Liver (tissue), 10 donors: ENCODE measurements at places on chromosomes 4 and X. TPM values are rescaled to one million over a fixed set of nuclear protein-coding genes. Genes with fewer than 3 reads are reported as not detected.

- peak; percentile 44 for DNase-seq
Observed at GRCh38 chr4:147683188-147683591, 773 bp downstream of the PRMT9 start.

GRCh38 chr4:51907006-51907669 is 64.2 kb downstream of the DCUN1D4 start:
- DNase-seq, result no peak

DNA sequence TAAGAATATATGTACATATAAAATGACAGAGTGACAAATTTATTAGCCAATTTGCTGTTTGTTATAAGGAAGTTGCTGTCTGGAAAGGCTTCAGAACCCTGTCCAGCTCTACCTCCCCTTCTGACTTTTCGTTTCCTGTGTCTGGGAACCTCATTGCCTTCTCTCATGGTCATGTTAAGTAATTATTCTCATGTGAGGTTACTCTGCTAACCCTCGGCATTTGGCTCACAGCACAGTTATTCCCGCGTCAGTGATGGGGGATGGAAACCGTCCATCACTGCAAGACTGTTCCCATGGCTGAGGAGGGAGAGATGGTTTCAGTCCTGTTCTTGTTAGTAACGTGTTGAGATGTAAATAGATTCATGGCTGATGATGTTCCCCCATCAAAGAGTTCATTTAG is 11.9 kb downstream of the EDNRA start:
- DNase-seq, result no peak

- no peak for DNase-seq
Observed at GRCh38 chr4:171397175-171397574, 416.0 kb upstream of the GALNTL6 start.

GRCh38 chrX:12497832-12498591 is 293.2 kb upstream of the PRPS2 start:
- no peak for DNase-seq

- peak; percentile 47 for DNase-seq
Observed at GRCh38 chr4:40662962-40663604, 33.4 kb upstream of the RBM47 start.

DNA sequence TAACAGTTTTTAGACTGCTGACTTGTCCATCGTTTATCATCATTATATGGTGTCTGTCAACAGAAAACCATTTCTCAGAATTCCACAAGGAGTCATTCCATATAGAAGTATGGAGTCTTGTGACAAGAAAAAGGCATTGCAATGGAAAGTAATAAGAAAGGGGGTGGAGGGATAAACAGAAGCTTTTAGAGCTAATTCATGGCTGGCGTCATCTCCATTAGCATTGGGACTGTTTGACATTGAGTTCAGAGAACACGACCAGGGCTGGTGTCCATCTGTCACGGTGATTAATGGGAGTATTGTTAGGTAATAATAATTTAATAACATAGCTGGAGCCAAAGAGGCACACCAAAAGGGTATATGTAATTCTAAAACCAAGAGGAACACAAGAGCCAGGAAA is 101.9 kb upstream of the SFRP2 start:
- no peak for DNase-seq

DNA sequence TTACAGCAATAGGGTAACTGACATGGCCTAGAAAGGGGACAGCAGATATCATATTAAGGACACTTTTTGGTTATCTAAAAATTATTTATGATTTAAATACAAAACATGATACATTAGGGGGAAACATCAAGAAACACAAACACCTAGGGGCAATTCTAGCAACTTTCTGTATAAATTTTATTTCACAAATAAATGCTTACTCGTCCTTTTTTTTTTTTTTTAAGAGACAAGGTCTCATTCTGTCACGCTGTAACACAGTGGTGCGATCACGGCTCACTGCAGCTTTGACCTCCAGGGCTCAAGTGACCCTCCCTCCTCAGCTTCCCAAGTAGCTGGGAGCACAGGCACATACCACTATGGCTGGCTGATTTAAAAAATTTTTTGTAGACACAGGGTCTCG is 151.8 kb upstream of the BCOR start:
- DNase-seq, result no peak

- no peak for DNase-seq
Observed at GRCh38 chr4:90528551-90528950, 401.4 kb downstream of the CCSER1 start.

- DNase-seq, result no peak
Observed at GRCh38 chrX:31252133-31252532, 180.3 kb upstream of the FTHL17 start.

DNA sequence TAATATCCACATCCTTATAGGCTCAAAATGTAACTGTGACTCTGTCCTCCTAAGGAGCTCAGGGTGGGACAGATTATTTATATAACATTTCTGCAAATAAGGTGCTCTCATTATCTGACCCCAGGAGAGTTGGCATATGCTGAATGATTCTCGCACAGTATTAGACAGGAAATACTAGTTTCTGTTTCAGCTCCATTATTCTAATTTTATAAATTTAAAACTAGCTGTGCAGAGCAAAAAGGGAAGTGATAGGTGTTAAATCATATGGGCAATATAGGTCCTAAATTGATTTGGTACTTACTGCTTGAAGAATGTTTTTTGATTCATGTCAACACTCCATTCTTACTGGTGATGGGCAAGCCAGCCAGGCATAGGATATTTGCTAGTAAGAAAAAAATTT is 141.5 kb downstream of the GLRA2 start:
- no peak for DNase-seq

GRCh38 chr4:155929833-155930232 is 23.8 kb downstream of the CTSO start:
- no peak for DNase-seq

DNA sequence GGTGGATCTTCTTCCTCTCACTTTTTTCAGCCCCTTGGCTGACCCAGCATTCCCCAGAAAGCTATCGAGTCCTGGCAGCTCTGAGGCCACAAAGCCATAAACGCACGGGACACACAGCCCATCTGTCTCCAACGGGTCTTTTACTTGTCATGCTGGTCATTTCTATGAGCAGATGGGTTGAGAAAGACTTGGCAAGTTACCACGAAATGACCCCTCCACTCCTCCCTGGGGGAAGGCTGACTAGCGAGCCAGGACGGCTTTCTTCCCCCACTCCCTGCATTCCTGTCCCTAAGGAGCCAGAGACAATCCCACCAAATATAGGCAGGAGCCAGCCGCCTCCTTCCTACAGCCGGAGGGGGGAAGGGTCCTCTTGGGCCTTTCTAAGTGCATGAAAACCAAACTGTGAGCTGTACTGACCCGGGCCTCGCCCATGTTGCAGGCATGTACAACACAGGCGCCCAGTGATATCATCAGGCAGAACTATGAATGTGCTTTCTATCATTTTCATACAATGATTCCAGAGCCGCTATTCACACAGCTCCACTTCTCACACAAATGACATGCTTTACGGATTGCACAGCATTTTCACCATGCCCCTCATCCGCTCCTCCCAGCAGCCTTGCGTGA is 28.6 kb downstream of the AFAP1 start:
- DNase-seq, result no peak

DNA sequence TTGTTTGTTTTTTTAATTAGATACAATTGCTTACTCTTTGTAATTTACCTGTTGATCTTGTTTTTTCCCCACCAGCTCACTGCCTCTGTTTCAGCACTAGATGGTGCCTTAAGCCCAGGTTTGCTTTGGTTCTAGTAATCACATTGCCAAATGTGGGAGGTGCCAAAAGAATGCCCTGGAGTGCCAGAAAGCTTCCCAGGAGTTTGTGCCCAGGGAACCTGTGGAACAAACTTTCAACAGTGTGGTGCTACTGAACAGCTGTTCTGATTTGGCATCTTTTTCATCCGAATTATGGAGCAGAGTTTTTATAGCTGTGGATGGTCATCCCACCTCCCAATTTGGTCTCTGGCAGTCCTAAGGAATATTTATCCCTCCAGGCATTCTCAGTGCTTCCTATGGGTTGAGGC is 1000.7 kb downstream of the STIM2 start:
- no peak for DNase-seq

- no peak for DNase-seq
Observed at GRCh38 chrX:118355225-118355920, 9.5 kb downstream of the WDR44 start.

DNA sequence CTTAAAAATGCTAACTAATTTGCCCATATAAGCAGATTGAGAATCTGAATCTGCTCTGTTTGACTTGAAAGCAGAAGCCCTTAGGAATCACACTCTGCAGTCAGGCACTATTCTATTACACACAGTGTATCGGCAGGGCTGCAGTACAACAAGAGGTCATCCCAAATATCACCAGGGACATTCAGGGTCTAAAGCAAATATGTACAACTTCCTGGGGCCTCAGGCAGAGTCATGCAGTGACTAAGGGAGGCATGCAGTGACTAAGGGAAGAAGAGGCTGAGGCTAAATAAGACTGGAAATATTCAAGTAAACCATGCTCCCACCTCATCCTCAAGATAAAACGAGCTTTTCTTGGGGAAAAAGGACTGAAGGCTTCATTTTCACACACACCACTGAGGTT is 20.9 kb downstream of the MAPK10 start:
- DNase-seq, result no peak

- DNase-seq, result no peak
Observed at GRCh38 chr4:15945516-15945915, 7.0 kb upstream of the FGFBP1 start.

- no peak for DNase-seq
Observed at GRCh38 chr4:132227151-132227856, 921.8 kb upstream of the PCDH10 start.

- no peak for DNase-seq
Observed at GRCh38 chr4:164440199-164440598, 313.7 kb upstream of the SMIM31 start.

- DNase-seq, result no peak
Observed at GRCh38 chr4:177519481-177520260, 77.4 kb upstream of the AGA start.

GRCh38 chrX:13265111-13265510 is 54.7 kb downstream of the ATXN3L start:
- DNase-seq, result no peak

GRCh38 chr4:94488670-94489069 is 36.9 kb downstream of the PDLIM5 start:
- no peak for DNase-seq

DNA sequence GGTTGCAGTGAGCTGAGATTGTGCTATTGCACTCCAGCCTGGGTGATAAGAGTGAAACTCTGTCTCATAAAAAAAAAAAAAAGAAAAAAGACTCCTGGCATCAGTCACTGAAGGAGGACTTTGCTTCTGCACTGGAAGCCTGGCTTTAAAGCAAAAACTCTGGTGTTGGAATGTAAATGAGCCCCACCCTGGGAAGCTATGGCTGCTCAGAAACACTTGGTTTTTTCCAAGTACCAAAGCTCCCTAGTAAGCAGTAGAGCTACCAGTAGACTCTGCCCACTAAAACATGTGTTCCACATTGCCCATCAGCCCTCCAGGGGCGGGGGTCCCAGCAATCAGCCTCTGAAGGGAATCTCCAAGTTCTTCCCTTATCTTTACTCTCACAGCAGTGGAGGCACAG is 154.4 kb downstream of the SHROOM3 start:
- DNase-seq, result no peak

GRCh38 chr4:116058129-116058528 is 944.7 kb upstream of the NDST4 start:
- DNase-seq, result no peak

DNA sequence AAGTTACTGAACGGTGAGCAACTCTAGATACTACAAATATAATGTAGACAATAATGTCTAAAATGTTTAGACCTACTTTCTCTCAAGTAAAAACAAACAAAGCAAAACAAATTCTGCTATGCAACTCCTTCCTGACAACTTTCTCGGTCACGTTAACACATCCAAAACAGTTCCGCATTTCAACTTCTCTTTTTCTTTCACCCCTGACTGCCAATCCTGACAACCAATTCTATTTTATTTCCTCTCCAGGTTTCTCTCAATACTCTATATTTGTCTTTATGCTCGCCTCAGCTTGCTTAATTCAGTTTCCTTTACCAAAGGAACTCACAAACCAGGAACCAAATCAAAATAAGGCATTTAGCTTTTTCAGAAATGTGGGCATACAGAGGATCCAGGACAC is 513.0 kb downstream of the FSTL5 start:
- no peak for DNase-seq

- DNase-seq, result no peak
Observed at GRCh38 chr4:56698329-56698728, 17.2 kb upstream of the HOPX start.

DNA sequence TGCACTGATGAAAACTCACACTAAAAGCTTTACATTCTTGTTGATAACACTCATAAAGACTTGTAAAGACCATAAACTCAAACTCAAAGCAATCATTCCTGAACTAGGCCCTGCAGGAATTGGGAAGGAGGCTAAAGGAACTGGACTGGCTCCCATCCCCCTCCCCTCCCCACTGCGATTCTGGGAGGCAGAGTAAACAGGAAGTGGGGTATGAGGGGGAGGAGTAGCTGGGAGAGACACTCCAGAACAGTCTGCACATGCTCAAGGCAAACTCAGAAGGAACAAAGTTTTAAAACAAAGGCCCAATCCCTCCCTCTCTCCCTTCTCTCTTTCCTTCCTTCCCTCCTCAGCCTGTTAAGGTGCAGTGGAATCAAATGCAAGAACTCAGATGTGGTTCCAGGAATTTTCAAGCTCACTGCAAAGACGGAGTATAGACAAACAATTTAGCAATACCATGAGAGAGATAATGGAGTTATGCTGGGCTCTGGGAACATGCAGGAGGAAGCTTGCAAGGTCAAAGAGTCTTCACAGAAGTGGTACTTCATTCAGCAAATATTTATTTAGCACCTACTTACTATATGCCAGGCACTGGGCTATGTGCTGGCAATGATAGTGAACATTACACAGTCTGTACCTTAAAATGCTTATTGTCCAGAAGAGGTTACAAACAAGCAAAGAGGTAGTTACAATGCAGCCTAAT is 15.9 kb downstream of the MID1IP1 start:
- DNase-seq, result peak; percentile 38

GRCh38 chr4:109576462-109576861 is 16.4 kb downstream of the MCUB start:
- DNase-seq, result no peak

Gene IL21
- total RNA-seq, result not detected

Gene FAM47A
- total RNA-seq, result not detected

Gene AFF2
- 0.50 TPM for total RNA-seq

Gene RTL5
- 1.1 TPM for total RNA-seq

Gene GPR82
- 0.14 TPM for total RNA-seq

Gene CCNA2
- 0.33 TPM for total RNA-seq

Gene LDOC1
- 12.9 TPM for total RNA-seq

Gene UGT2B15
- total RNA-seq, result 72.0 TPM

Gene TXK
- total RNA-seq, result 4.9 TPM

Gene ZNF674
- 2.2 TPM for total RNA-seq

Gene ZNF630
- total RNA-seq, result 0.75 TPM

Gene ZGRF1
- 2.9 TPM for total RNA-seq

Gene BST1
- total RNA-seq, result 12.1 TPM

Gene ITM2A
- 3.1 TPM for total RNA-seq
